Fibroblast of the aortic adventitia (primary cell): ENCODE measurements at places on chromosomes 6 and 20. TPM values are rescaled to one million over a fixed set of nuclear protein-coding genes. Genes with fewer than 3 reads are reported as not detected.

DNA sequence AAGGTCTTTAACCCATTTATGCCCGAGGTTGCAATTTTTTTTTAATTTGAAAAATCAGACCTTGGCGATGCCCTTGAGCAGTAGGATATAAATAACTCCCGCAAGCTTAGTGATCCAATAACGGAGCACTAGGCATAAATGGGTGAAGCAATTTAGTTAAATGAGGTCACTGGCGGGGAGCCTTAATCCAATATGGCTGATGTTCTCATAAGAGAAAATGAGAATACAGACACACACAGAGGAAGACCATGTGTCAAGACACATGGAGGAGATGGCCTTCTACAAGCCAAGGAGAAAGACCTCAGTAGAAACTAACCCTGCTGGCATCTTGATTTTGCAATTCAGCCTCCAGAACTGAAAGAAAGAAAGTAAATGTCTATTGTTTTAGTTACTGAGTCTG, 735 bp downstream of the SIRPG start:
- no peak for DNase-seq

GRCh38 chr20:47334022-47334551, 22.4 kb downstream of the ZMYND8 start:
- DNase-seq = peak; percentile 89

DNA sequence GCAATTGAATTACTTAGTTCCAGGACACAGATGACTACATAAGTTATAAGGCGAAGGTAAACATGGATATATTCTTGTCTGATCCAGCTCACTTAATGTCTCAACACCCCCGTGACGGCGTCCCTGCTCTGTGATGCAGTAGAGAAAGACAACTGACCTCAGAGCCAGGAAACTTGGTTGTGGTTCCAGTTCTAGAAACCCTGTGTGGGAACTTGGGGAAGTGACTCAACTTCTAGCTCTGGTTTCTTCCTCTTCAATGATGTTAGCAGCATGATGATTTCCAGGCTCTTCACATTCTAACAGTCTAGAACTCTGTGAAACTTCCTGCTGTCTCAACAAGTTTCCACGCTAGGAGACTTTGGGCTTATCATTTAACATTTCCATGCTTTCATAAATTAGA, 18.4 kb downstream of the LAMA4 start:
- DNase-seq = peak; percentile 78

The CEP162 gene
- total RNA-seq = 12.4 and 21.4 TPM in 2 replicates

The YIPF3 gene
- total RNA-seq = 71.6 and 94.4 TPM in 2 replicates
